ENCODE measurements at places on chromosomes 2 and 18. TPM values are rescaled to one million over a fixed set of nuclear protein-coding genes. Genes with fewer than 3 reads are reported as not detected.

TBR1 gene
- total RNA-seq, result 0.10 TPM

TUBA4B gene
- total RNA-seq, result not detected

PSMA8 gene
- not detected for total RNA-seq

GAREM1 gene
- total RNA-seq, result 0.65 TPM

NOSTRIN gene
- total RNA-seq, result 0.65 TPM

ZBTB7C gene
- not detected for total RNA-seq

NEURL3 gene
- not detected for total RNA-seq

HOXD4 gene
- total RNA-seq, result 9.4 TPM

KIF1A gene
- total RNA-seq, result not detected

THUMPD2 gene
- 8.8 TPM for total RNA-seq
